ENCODE measurements at places on chromosomes 1 and 21.

DNA sequence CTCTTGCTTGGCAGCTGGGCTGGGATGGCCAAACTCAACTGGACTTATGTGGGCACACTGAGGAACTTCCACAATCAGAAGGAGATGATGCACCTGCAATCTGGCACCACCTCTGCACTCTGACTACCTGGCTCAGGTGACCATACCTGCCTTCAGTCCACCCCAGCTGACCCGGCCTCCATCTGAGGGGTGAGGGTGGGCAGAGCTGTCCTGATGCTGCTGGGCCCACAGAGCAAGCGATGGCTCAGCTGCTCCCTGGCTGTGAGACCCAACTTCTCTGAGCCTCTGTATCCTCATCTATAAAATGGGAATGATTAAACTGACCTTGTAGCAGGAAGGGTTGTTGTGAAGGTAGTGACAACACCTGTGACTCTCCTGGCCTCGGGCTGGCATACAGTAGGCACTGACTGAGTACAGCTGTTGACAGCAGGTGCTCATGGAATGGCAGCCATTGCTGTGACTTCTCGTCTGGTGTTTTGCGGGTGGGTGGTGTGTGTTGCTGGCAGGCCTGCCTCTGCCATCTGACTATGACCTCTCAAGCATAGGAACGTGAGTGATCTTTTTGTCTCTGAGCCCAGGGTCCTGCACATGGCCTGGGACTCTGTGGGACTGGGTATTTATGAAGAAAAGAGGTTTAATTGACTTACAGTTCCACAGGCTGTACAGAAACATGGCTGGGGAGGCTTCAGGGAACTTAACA, 438.5 kb downstream of the PTPRU start:
- DNase-seq = no peak

- DNase-seq = peak; percentile 20
Observed at GRCh38 chr1:38454236-38454635, 405.3 kb downstream of the RRAGC start.

- no peak for DNase-seq
Observed at GRCh38 chr21:35102488-35103371, 53.6 kb upstream of the RUNX1 start.

GRCh38 chr1:46675549-46676314, 4.1 kb downstream of the TEX38 start:
- DNase-seq = no peak

GRCh38 chr1:155952505-155952890, 11.1 kb downstream of the RXFP4 start:
- no peak for DNase-seq

GRCh38 chr1:115323366-115324004, 14.6 kb downstream of the NGF start:
- DNase-seq = no peak
